ENCODE measurements at places on chromosomes 6 and 20.
A peak's percentile ranks its signal among the peaks of the same experiment; 100 is the strongest.

GRCh38 chr20:57791966-57792365 lies 82.2 kb upstream of the PMEPA1 start:
- DNase-seq: no peak

- DNase-seq: peak; percentile 54
Observed at GRCh38 chr20:23926944-23927872, 47.7 kb upstream of the CST5 start.

GRCh38 chr6:161796681-161797080 lies 522.8 kb upstream of the AGPAT4 start:
- DNase-seq: no peak

- DNase-seq: no peak
Observed at GRCh38 chr20:58613061-58613854, 37.8 kb upstream of the STX16 start.

DNA sequence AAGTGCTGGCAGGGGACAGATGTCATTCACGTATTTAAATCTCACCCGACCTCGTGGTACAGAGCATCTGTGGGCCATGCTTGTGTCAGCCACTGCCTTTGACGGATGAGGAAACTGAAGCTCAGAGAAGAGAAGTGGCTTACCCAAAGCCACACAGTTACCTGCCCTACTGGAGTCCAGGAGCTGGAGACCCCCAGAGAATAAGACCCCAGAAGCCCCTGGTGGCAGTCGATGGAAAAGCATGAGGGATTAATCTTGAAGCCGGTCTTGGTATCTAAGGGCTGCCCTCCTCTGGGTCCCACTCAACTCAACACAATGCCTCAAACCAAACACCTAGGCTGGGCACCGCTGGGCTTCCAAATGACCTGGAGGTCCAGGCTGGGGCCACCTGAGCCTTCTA lies 83.1 kb downstream of the GRM4 start:
- no peak for DNase-seq

DNA sequence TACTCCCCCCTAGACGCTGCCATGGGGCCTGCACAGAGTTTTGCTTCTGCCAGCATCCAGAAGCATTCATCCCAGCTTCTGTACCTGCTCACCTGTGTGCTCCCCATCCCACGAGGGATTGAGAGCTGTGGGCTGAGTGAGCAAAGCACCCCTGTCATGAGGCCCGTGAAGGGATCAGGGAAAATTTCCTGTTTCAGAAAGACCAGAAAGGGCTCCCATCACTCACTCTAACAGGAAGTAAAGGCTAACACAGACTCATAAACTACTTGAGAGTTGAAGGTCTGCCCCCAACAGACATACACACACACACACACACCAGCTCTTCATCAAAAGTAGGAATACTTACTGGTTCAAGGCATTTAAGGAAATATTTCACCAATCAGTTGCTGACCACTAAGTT lies 256.5 kb upstream of the NT5E start:
- DNase-seq: no peak

- no peak for DNase-seq
Observed at GRCh38 chr6:30542404-30542725, 13.9 kb downstream of the GNL1 start.

GRCh38 chr6:135002974-135003703 lies 51.5 kb downstream of the HBS1L start:
- no peak for DNase-seq

- no peak for DNase-seq
Observed at GRCh38 chr6:166774292-166774691, 147.2 kb upstream of the RPS6KA2 start.

- DNase-seq: no peak
Observed at GRCh38 chr6:139521338-139521737, 146.9 kb upstream of the CITED2 start.

- no peak for DNase-seq
Observed at GRCh38 chr6:54248319-54248718, 59.9 kb upstream of the TINAG start.

GRCh38 chr20:31666258-31667042 lies 28.7 kb downstream of the COX4I2 start:
- no peak for DNase-seq

GRCh38 chr20:60573003-60573680 lies 614.9 kb downstream of the CDH26 start:
- no peak for DNase-seq

DNA sequence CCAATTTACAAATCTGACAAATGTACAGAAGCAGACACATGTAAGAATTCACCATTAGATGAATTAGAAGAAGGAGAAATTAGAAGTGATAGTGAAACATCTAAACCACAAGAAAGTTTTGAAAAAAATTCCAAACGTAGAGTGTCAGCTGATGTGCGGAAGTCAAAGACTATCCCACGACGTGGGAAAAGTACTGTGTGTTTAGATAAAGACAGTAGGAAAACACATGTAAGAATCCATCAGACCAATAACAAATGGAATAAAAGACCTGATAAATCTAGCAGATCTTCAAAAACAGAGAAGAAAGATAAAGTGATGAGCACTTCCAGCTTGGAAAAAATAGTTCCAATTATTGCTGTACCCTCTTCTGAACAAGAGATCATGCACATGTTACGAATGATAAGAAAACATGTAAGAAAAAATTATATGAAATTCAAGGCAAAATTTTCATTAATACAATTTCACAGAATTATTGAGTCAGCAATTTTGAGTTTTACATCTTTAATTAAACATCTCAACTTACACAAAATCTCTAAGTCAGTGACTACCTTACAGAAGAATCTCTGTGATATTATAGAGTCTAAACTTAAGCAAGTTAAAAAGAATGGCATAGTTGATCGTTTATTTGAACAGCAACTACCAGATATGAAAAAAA lies 28.1 kb upstream of the GJA10 start:
- no peak for DNase-seq

- no peak for DNase-seq
Observed at GRCh38 chr6:126880964-126881363, 237.5 kb upstream of the RSPO3 start.

DNA sequence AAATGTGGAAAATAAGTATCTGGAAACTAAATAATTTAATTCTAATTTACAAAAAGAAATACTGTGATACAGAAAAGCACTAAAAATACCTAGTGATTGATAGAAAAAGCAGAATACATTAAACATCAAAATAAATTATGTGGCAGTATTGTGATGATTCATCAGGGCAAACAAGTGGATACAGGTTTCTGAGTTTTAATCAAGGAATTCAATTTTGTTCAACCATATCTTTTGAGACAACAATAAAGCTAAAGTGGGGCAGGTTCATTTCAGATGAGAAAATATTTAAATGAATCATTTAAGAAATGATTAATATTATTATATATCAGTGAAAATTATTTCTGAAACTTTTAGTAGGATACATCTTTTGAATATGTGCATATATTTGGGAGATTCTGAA lies 49.8 kb downstream of the GRIK2 start:
- no peak for DNase-seq

- DNase-seq: no peak
Observed at GRCh38 chr20:16707674-16708073, 22.2 kb upstream of the SNRPB2 start.

DNA sequence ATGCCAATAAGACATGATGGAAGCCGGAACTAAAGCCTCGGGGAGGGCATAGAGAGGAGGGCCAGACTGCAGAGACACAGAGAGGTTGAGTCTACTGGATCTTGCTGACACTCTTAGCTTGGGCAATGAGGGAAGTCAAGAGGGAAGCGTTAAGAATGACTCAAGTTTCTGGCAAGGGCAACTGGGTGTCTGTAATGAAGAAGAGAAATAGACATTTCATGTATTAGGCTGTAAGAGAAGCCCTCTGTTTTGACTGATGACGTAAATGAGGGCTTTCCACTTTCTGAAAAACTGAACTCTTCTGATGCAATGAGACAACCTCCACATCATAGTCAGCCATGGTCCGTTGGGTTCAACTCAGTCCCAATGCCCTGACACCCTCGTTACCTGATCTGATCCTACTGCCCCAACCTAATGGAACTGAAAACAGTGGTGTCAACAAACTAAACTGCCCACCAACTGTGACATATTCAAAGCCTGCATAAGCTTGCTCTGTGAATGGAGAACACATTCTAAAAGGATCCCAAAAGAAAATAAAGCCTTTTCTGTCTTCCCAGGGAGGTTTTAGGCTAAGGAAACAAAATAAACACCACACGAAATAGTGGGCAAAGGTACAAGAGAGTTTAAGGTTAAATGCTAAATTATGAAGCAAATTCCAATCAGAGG lies 45.8 kb upstream of the PNRC1 start:
- peak; percentile 58 for DNase-seq

- no peak for DNase-seq
Observed at GRCh38 chr20:57379263-57379647, 11.9 kb upstream of the RBM38 start.

DNA sequence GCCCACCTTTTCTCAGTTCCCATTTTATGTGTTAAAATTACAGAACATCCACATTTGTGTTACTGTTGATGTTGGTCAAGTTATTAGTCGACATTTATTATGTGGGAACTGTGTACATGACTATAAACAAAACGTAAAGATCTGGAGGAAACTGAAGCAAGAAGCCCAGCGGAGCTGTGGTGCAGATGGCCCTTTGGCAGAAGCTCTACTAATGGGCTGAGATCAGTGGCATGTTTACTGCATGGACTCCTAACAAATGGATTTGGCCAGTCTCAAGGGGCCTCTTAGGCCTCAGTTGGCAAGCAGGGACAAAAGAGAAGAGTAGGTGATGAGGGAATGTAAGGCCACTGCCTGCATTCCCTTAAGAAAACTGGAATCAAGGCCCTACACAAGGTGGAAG lies 282.1 kb upstream of the TCF21 start:
- DNase-seq: no peak

- peak; percentile 75 for DNase-seq
Observed at GRCh38 chr6:83199863-83200225, 6.7 kb downstream of the RWDD2A start.

GRCh38 chr6:26022737-26023136 lies 60.1 kb downstream of the TRIM38 start:
- DNase-seq: no peak

- no peak for DNase-seq
Observed at GRCh38 chr6:104958178-104959025, 1.5 kb downstream of the LIN28B start.

DNA sequence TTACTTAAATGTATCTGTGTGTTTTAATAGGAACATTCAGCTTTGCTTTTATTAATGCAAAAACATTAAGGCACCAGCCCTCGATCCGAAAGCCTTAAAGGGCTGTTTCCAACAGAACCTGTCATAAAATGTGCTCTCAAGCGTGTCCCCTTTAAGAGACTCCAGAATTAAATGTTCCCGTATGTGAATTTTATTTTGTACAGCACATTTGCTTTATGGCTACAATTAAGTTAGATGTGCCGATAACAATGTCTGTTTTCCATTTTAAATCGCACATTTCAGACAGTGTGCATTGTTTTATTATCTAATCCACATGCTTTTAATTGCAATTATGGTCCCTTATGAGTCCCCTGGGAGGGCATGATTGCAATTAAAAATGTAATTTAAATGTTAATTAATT lies 198.9 kb downstream of the TSHZ2 start:
- no peak for DNase-seq

DNA sequence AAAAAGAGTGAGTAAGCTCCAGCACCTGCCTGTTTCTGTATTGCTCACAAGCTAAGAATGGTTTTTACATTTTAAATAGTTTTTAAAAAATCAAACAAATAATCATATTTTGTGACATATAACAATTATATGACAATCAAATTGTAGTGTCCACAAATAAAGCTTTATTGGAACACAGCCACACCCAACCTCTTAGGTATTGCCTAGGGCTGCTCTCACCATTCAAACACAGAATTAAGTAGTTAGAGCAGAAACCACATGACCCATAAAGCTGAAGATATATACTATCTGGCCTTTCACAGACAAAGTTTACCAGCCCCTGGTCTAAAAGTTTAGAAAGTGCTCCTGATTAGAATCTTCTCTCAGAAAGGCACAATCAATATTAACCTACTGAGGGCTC lies 11.2 kb downstream of the TNFRSF21 start:
- no peak for DNase-seq

DNA sequence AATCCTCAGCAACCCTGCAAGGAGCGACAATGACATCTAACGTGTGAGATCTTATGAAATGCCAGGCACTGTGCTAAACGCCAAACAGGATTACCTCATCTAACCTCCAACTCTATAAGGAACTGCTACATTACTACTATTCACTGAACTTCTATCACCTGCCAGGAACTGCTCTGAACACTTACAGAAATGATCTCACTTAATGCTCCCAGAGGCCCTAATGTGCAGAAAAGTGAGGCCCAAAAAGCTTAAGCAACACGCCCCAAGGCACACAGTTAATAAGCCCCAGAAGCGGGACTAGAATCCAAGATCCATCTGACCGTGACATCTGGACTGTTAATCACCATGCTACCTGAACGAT lies 28.5 kb downstream of the TRAM2 start:
- no peak for DNase-seq

DNA sequence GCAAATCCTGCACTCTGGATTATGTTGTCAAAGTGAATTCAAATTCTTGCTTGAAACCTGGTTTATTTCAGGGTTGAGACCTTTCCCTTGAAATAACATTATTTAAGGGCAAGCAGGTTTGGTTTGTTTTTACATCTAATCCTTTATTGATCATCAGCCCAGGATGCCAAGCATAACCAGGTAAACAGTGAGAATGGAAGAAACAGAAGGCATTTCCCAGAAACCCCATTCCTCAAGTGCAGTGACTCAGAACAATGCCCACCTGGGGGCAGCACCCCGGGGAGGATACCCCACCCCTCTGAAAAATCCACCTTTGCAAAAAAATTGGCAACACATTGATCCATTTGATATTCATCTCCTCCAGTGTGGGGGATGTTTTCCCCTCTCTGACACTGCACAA lies 32.5 kb downstream of the POFUT1 start:
- DNase-seq: no peak

DNA sequence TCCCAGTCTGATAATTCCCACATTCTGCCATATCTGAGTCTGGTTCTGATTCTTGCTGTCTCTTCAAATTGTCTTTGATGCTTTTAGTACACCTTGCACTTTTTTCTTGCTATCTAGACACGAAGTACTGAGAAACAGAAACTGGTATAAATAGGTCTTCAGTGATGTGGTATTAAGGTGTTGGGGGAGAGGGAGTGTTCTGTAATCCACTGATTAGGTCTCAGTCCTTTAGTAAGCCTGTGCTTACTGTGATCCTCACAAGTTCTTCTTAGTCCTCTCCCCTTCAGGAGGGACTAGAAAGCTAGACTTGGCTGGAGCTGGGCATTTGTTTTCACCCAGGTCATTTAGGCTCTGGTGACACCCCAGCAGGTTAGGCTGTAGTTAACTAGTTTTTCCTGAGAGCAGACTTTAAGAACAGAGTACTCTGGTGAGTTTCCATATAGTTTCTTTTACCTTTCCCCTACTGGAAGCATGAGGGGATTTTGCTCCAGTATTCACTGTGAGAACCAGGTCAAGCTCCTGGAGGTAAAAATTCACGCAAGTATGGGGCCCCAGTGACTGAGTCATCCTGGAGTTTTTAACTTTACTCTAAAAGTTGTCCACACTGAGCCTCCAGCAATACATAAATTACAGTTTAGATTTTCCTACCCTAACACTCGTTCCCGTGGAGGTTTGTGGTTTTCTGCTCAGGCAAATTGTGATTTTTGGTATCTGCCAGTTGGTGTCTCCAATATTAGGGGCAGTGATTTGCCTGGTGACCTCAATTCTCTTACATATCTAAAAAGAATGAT lies 154.6 kb downstream of the CDKAL1 start:
- peak; percentile 67 for DNase-seq

GRCh38 chr6:19472850-19473249 lies 364.3 kb upstream of the ID4 start:
- DNase-seq: peak; percentile 6
